Activated CD8-positive, alpha-beta memory T cell treated with anti-CD3 and anti-CD28 coated beads for 48 hours (primary cell): ENCODE measurements at places on chromosomes 13 and 19.

GRCh38 chr13:105906746-105907145, 628.7 kb downstream of the EFNB2 start:
- no peak for DNase-seq

GRCh38 chr13:51849145-51850101, 4.4 kb upstream of the TMEM272 start:
- DNase-seq = no peak

- no peak for DNase-seq
Observed at GRCh38 chr19:29645911-29646310, 19.4 kb upstream of the PLEKHF1 start.

GRCh38 chr13:23960566-23961156, 63.4 kb upstream of the C1QTNF9B start:
- no peak for DNase-seq

DNA sequence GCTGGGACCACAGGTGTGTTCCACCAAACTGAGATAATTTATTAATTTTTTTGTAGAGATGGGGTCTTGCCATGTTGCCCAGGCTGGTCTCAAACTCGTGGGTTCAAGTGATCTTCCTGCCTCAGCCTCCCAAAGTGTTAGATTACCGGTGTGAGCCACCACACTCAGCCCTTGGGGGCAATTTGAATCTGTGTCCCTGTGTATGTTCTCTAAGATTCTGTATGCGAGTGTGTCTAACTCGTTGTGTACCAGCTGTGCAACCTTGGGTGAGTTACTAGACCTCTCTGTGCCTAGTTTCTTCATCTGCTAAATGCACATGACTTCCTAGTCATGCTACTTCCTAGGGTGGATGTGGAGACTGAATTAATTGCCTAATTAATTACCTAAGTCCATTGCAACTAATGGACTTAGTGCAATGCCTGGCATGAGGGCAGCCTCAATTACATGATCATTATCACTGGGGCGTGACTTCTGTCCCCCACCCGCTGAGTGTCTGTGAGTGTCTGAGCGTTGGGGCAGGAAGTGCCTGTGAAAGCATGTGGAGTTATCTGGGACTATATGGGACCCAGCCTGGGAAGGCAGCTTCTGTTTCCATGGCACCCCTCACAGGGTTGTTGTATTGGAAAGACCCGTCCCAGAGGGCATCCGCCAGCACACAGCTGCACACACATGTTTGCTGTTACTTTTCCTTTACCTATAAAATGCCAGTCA, 1.8 kb upstream of the NCCRP1 start:
- DNase-seq = no peak
